Naive thymus-derived CD8-positive, alpha-beta T cell (primary cell): ENCODE measurements at places on chromosomes 3 and 15.

- peak; percentile 2 for DNase-seq
Measured at GRCh38 chr3:171704002-171704401, 106.3 kb downstream of the PLD1 start.

GRCh38 chr3:193673845-193674244, 80.8 kb downstream of the OPA1 start:
- no peak for DNase-seq

- no peak for DNase-seq
Measured at GRCh38 chr3:168558728-168559411, 463.1 kb upstream of the GOLIM4 start.

DNA sequence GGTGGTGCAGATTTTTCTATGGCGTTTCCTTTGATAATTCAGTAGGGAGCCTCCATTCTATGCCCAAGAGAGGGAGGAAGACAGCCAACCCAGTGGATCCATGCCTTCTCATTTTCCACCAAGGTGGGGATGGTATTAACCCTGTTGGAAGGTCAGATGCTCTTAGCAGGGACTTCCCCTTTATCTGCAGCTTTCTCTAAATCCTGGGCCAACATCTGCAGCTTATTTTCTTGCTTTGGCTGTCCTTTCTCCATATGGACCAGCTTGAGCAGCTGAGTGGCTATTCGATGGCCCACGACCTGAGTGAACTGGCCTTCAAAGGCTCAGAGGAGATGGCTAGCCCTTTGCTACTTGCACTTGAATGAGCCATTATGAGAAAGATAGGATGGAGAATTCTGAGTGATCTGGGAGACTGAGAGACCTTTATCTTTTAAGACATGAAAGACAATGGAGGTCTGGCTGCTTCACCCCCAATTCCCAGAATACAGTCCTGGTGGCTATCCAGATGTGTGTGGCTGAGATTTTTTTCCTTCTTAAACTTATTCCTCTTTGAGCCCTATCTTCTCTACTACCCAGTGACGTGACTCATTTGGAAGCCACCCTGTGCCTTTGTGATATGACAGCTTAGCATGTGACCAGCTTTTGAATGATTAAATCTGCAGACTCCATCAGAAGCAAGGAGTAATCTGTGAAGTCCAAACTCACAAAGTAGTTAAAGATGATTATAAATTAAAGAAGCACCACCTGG, 39.6 kb upstream of the TRAK1 start:
- DNase-seq, result no peak

- DNase-seq, result no peak
Measured at GRCh38 chr3:150388498-150389418, 19.3 kb upstream of the TSC22D2 start.

DNA sequence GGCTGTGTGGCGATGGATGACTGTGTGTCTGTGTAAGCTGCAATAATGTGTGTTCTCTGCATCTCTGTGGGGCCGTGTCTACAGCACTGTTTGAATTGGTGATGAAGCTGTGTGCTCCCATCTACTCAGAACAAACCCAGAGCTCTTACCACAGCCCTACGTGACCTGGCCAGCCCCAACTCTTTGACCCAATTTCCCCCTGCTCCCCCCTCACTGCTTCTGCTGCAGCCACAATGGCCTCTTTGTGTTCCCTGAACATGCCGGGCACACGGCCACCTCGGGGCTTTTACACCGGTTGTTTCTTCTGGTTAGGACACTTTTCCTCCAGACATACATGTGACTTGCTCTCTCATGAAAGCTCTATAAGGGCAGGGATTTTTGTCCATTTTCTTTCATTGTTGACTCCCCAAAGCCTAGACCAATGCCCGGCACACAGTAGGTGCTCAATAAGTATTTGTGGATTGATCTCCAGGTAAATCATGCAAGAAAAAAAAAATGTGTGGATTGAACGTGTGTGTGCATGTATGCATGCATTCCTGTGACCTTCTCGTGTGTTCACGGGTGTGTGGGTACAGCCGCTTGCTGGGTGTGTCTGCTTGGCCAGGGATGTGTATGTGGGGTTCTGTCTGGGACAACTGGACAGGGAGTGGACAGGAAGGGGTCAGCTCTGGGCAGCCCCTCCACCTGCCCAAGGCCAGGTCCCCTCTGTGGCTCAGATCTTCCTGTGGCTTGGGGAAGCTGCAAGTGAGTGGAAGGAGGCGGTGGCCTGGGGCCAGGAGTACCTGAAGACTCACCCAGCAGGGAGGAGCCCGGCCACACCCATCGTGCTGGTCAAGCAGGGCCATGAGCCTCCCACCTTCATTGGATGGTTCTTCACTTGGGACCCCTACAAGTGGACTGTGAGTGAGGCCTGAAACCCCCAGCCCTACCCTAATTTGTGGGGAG, 14.8 kb downstream of the VILL start:
- DNase-seq, result no peak

GRCh38 chr3:179796421-179796820, 143.6 kb downstream of the USP13 start:
- no peak for DNase-seq

DNA sequence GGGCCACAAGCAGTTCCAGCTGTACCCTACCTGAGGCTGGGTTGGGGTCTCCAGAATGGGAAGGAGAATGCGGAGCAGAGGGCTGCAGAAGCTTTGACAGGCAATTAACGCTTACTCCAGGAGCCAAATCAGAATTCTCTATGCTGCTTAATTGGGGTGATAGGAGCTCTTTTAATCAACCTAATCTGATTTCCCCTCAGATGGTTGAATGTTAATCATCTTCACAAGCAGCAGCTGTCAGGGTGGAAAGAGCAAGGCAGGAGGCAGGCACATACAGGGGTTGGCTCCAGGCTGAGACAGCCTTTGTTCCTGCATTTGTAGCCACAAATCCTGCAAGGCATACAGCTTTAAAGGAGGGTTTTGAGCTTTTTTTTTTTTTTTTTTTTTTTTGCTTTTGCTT, 2.6 kb downstream of the CILP start:
- no peak for DNase-seq

GRCh38 chr3:24387000-24387399, 107.7 kb downstream of the THRB start:
- no peak for DNase-seq

- no peak for DNase-seq
Measured at GRCh38 chr3:112848196-112848595, 1.5 kb upstream of the CD200R1L start.

- no peak for DNase-seq
Measured at GRCh38 chr3:148911173-148911572, 46.1 kb downstream of the CPA3 start.

- no peak for DNase-seq
Measured at GRCh38 chr15:33100314-33100713, 94.2 kb downstream of the FMN1 start.

DNA sequence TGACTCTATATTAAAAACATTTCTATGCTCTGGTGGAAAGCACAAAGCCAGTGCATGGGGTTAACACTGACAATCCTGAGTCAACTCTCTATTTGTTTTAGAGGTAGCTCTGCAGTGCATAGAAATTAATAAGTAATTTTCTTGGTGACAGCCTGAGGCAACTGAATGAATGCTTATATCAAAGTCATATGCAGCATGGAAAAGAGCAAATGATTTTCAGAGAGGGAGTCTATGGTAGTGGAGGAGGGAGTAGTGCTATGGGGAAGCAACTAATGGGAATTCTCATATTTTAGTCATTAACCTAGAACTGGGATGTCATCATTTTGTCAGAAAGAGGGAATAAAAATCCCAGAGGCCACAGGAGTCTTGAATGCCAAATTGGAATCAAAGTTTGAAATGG, 99.1 kb downstream of the CLSTN2 start:
- no peak for DNase-seq

DNA sequence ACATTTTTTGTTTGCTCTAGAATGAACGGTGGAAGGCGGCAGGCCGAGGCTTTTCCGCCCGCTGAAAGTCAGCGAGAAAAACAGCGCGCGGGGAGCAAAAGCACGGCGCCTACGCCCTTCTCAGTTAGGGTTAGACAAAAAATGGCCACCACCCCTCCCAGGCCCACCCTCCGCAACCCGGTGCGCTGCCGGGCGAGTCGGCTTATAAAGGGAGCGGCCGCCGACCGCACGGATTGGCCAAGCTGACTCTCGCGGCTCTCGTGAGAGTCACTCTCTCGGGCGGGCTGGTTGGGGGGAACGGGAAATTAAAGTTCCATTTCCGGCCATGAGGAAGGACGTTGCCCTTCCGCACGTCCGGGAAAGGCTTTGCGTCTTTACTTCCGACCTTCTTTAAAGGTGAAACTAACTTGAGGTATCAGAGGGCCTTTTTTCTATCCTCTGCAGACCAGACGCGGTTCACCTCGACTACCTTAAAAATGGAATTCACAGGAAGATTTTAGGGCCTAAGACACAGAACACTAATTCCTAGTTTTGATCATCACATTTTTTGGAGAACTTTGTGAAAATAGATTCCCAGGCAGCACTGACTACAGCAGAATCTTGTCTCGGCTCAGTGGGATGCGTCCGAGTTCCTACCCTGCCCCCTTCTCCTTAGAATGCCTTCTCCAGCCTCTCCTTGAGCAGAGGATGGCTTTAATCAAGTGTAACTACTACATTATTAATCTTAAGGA, at the start of gene TERC:
Gene TERC (minus strand): TSS at position 179 of the 731 bp plus-strand sequence.
- DNase-seq, result peak; percentile 97

DNA sequence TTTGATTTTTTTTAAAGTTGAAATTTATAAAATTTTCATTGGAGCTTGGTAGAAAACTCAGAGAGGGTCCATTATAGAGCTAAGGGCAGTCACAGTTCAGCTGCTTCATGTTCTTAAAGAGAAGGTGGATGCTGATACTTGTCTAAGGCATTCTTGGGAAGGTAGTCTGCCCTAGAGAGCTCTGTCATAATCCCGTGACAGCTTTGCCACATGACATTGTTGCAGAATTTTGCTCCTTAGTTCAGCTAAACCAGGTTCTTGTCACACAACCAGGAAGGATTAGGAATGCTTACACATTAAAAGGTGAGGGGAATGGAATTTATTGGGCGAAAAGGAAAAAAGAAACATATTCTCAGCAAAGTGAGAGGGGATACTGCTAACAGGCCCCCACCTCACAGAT, 130.9 kb downstream of the GMNC start:
- DNase-seq, result no peak

- no peak for DNase-seq
Measured at GRCh38 chr3:335240-335639, 138.7 kb downstream of the CHL1 start.

DNA sequence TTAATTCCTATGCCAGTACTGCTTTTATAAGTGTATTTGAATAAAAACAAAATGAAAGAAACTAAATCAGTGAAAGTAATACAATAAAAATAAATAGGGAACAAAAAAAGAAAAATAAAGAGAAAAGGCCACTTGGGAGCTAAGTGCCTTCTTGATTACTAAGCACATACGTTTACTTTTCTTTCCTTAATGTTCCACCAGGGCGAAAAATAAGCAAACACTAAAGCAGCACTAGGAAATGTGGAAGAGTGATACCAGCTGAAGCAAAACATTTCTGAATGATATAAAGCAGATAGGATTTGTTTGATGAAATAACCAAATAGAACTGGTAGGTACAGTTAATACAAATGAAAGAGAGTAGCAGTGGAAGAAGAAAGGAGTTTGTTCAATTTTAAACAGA, 132.8 kb upstream of the ZPLD1 start:
- no peak for DNase-seq

GRCh38 chr3:78659386-78659987, 1108.3 kb downstream of the ROBO1 start:
- no peak for DNase-seq

GRCh38 chr3:23129817-23130216, 73.3 kb upstream of the UBE2E2 start:
- no peak for DNase-seq

- peak; percentile 49 for DNase-seq
Measured at GRCh38 chr3:52072020-52072419, 15.6 kb upstream of the DUSP7 start.

DNA sequence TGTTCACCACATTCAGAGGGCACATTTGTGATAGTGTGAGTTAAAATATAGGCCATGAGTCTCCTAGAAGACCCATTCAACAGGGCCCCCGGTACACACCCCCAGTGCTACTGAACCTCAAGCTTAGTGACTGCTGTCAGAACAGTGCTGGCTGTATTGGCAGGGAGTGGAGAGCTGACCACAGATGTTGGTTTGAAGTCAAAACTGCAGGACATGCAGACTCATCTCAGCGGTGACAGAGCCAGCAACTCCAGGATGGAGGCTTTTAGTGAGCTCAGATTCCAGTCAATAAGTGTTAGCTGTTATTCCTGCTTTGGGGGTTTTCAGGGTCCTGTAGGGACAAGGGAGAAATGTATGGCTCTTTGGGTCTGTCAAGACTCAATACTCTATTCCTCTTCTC, 29.1 kb downstream of the PRR20G start:
- no peak for DNase-seq

DNA sequence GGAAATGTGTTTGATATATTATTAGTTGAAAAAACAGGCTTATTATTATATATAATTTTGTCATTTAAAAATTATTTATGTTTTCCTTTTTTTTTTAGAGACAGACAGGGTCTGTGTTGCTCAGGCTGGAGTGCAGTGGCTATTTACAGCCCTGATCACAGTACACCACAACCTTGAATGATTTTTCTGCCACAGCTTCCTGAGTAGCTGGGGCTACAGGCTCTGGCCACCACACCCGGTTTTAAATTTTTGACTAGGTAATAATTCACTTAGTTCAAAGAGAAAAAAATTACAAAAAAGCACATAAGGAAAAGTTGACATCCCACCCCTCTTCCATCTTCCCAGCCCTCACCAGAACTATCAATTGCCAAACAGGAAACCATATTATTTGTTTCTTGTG, 4.7 kb upstream of the CEMIP start:
- no peak for DNase-seq

DNA sequence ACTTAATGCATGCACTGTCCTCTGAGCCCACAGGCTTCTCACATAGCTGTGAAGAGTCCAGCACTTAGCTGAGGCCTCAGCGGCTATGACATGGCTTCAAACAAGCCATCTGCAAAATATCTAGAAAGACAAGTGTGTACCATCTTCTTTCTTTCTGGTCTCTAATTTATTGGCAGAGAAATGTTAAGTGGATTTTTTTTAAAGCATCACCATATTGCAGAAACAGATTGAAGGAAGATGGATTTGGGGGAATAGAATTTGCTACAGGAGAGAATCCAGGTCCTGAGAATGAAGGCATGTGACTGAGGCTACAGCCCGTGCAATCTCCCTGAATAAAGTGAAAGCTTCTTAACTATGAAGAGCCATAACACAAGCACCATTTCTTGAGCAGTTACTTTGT, 567.3 kb downstream of the PDCD6IP start:
- DNase-seq, result no peak

GRCh38 chr3:44065311-44066094, 176.2 kb upstream of the TOPAZ1 start:
- no peak for DNase-seq
